ENCODE measurements at places on chromosomes 5 and 9. TPM values are rescaled to one million over a fixed set of nuclear protein-coding genes. Genes with fewer than 3 reads are reported as not detected.

DNA sequence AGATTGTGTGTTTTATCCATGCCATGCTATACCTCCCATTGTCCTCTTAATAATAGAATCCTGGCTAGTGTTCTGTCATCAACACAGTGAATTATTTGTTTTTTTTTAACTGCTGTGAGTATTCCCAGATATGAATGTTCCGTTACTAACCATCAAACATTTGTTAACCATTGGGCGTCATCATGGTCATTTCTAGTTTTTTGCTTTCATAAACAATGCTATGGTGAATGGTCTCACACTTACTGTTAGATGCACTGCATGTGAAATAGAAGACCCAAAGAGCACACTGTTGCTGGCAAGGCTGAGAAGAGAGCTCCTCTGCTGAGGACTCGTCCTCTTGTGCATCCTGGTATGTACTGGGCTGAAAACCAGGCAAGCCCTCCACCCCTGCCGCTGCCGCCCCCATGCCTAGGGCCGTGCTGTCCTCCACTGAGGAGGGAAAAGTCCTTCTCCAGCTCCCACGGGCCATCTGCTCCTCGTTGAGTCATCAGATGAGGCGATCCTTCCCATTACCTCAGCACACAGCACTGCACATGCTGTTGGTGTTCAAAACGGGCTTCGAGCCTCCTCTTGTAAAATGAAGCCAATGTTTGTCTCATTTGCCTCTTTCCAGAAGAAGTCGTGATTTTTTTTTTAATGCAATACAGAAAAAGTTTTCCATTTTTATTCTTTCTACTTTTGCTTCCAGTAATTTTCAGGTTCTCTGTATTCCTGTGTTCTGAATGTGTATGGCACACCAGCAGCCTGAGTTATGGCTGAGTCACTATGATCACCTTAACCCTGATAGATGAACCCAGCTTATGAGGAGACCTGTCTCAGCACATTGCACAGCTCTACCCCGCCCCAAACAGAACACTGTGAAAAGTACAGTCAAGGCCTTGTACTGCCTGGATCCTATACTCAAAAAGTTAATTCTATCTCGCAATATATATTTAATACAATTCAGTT is 219.0 kb downstream of the AOPEP start:
- peak; percentile 51 for DNase-seq

DNA sequence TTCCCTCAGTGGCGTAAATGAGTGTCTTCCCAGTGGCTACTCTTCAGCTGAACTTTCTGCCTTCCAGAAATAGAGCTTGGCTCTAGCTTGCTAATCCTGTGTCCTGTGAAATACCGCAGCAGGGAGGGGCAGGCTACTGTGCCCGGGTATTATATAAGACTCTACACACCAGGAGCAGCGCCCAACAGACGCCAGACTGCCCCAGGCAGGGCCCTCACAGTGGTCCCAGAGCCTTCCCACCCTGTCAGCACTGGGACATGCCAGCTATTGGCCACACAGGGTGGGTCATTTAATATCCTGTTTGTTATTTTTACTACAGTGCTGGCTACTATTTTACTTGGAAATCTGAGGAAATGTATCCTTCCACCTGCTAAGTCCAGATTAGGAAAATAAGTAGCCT is 121.0 kb downstream of the FEM1C start:
- peak; percentile 81 for DNase-seq

The SPATA6L gene
- 0.96 TPM for total RNA-seq

GRCh38 chr5:137191179-137191578 is 307.9 kb downstream of the SPOCK1 start:
- no peak for DNase-seq

GRCh38 chr5:78706825-78707224 is 58.3 kb upstream of the LHFPL2 start:
- DNase-seq: no peak

DNA sequence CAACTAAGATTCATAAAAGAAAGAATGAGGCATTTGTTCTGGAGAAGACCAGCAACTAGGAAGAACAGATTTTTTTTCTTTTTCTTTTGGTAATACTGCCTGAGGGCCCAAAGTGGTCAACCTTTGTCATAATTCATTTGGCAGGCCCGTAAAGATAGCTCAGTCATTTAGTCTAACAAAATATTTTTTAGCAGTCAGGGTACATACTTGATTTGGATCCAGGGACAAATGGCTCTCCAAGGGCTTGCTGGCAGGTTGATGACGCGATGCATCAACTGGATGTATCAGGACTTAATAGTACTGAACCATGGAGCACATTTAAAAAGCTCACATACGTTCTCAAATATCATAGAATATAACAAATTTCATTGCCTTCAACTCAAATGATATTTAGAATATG is 203.4 kb upstream of the ZNF608 start:
- no peak for DNase-seq

- DNase-seq: no peak
Measured at GRCh38 chr9:95104980-95105379, 212.5 kb downstream of the FANCC start.

GRCh38 chr9:115548609-115549260 is 430.8 kb upstream of the TNC start:
- DNase-seq: no peak

GRCh38 chr9:130984521-130984920 is 24.5 kb upstream of the LAMC3 start:
- DNase-seq: no peak

The MYMK gene
- total RNA-seq: not detected

DNA sequence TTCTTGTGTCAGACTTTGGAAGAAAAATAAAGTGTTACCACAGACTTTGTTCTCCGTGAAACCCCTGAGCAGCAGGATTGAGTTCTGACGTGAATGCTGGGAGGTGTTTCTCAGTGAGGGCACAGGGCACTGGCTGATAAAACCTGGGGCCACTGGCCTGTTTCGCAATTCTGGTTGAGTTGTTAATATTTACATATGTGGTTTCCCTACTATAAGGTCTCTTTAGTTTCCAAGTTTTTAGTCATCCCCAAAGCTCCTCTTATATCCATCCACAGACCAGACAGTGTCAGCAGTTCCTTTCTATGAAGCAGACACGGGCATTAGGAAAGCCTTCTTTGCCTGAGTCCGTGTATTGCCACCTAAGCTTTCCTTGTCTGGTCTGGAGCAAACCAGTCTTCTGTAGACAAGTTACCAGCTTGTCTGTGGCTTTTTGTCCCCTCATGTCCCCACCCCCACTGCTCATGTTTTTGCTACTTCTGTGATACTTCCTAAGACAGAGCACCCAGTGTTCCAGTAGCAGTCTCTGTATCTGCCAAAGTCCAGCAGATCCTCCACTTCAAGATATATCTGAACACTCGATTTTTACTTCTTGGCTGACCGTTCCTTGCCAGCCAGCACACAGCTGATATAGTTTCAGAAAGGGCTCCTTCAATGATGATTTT is 42.0 kb downstream of the ACO1 start:
- DNase-seq: no peak

The PLAC8L1 gene
- total RNA-seq: 0.49 TPM

DNA sequence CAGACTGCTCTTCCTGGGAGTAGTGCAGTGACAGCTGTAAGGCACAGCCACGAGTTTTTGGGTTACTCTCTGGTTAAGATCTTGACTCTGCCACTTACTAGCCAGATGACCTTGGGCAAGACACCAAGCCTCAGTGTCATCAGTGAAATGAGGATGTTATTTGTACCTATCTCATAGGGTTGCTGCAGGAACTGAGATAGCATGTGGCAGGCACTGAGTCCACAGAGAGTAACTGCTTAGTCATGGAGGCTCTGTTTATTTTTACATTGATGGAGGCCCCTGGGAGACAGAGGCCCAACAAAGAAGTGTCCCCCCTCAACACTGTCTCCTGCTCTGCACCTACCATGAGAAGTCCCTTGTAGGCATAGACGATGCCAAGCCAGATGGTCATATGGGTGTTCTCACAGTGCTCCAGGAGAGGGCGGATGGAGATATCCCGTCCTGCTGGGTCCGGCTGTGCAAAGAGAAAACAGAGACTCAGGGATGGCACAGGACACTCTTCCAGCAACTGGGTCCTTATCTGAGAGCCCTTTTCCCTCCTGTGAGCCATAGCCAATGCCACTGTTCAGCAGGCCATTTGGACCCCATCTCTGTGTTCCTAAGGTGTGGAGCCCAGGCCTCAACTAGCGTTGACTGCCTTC is 55.4 kb upstream of the TBC1D2 start:
- no peak for DNase-seq

- DNase-seq: no peak
Measured at GRCh38 chr5:133926489-133927299, 41.7 kb downstream of the C5orf15 start.

DNA sequence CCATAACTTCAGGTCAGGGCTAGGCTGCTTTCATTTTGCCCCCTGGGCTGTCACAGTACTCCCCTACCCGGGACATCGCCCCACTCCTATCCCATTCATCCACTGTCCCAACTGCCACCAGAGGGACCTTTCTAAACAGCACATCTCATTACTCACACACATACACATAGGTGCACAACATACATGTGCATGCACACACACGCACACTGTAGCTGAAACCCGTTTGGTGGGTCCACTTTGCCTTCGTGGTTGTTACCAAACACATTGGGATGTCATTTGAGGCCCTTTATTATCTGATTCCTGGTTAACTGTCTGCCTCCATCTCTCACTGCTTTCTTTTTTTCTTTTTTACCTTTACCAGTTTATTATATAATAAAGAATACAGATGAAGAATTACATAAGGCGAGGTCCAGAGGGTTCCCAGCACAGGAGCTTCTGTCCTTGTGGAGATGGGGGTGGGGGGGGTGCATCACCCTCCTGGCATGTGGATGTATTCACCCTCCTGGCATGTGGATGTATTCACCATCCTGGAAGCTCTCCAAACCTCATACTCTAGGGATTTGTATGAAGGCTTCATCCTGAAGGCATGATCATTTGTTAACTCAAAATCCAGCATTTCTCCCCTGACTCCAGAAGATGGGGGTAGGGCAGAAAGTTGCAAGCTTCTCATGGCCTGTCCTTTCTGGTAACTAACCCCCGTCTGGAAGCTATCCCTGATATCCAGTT is 186.0 kb downstream of the GOLPH3 start:
- no peak for DNase-seq

The PRLR gene
- 0.66 TPM for total RNA-seq

DNA sequence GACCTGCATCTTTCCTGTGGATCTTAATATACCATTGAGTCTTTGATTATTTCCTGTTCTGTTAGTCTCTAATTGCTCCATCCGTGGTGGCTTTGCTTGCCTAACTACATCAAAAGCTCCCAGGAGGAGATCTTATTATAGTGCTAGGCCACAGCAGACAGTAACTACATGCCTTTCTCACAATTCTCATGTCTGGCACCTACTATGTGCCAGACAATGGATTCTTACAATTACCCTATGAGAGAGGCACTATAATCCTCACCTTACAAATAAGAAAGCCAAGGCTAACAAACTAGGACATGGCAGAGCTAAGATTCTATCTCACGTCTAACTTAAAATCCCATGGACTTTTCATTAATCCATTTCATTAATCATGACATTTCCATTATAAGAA is 70.3 kb upstream of the TARS1 start:
- no peak for DNase-seq

GRCh38 chr5:80755626-80756025 is 100.8 kb upstream of the DHFR start:
- no peak for DNase-seq

DNA sequence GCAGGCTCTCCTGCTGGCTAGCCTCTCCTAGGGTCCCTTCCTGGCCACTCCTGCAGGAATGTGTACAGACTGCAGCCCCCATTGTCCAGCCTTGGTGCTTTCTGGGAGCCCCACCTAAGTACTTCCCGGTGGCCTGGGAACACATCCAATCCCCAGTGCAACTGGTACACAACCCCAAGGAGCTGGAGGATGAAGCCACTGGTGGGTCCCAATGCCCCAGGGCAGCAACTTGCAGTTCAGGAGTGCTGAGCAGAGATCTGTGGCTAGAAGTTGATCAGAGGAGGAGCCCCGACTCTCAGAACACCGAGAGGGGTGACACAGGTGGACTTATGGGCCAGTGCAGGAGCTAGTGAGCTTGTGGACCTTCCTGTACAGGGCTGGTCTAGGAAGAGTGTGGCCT is 1093.7 kb upstream of the ACO1 start:
- no peak for DNase-seq

DNA sequence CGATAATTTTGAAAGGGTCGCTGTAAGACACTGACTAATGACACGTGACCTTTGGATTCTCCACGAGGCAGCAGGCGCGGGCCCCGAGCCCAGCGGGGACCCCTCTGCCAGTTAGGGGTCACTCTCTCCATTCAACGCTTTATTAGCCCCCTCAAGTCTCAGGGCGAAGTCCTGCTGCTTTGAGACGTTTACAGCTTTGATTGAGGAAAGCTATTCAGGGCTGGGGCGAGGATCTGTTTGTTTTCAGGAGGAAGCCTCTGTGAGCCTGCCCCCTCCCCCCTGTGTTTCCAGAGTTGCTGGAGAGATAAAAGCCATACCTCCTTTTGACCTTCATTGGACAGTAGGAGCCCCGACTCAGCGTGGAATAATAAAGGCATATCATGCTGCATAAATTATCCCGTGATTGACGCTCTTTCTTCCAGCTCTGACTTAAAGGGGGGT is 31.4 kb upstream of the MSX2 start:
- DNase-seq: no peak

GRCh38 chr9:105168870-105169319 is 75.6 kb upstream of the SLC44A1 start:
- no peak for DNase-seq

DNA sequence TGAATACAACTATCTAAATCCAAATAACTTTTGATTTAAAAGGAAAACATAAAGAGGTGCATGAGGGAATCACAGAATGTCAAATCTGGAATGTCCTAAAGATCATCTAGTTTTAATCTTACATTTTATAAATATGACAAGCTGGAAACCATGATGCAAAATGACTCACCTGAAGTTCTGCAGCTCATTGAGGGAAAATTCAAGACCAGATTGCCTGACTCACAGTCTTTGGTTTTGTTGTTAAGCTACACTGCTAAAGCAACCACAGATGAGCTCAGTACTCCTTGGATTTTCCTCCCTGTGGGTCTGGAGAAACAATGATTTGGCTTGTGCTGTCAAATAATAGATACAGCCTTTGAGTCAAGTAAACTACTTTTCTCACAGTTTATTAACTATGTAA is 19.1 kb upstream of the EDIL3 start:
- no peak for DNase-seq

DNA sequence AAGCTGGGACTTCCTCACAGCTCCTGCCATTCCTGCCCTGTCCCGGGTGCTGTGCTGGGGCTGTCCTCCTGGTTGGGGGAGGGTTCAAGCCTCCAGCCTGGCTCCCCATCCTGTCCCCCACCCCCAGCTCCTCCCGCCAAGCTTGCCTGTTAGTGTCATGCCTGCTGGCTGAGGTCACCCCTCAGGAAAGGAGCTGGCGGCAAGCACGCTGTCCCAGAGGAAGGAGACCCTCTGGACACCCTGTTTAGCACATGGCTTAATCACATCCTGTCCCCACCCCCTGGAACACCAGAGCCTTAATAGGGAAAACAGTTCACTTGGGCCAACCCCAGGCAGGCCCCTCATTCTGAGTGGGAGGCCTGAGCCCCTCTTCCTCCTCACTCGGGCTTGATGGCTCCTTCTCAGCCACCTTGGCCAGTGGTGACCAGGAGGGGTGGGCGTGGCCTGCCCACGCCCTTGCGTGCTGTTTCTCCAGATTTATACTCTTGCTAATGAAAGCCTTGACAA is 9.2 kb upstream of the PHYHD1 start:
- DNase-seq: peak; percentile 78

Data from left ventricle myocardium inferior (tissue), 1 donor.